Amniotic stem cell (primary cell): ENCODE measurements at places on chromosomes 4 and X.

DNA sequence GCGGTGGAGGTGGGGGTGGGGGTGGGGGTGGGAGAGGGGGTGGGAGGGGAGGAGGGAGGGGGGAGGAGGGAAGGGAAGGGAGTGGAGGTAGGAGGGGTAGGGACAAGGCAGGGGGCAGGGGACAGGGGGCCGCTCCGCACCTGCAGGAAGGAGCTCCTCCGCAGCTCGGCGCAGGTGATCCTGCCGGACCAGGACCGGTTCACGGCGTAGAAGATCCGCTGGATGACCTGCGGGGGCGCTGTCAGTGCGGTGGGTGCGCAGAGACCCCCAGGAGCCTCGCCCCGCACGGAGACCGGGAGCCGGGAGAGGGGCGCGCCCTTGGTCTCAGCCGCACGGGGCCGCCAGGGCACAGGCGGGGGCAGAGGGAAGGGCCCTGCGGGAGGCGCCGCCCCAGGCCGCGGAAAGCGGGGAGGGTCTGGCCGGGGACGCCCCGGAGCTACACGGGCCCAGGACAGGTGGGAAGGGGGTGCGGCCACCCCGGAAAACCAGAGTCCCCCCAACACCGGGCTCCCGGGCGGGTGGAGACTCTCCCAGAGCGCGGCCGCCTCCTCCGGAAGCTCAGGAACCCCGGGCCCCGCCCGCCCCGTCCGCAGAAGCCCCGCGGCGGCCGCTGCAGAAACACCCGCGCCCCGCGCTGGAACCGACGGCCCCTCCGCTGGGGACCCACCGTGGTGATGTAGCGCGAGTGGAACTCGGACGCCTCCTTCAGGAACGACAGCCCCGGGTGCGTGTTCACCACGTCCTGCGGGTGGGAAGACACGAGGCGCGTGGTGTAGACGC, 27.6 kb upstream of the GTPBP6 start:
- no peak for DNase-seq

GRCh38 chrX:310621-311155, 7.9 kb downstream of the GTPBP6 start:
- no peak for DNase-seq

- DNase-seq: no peak
These were observed 218.7 kb downstream of the CBR4 start for GRCh38 chr4:168791376-168791775.

GRCh38 chr4:113971706-113972360, 7.6 kb downstream of the ARSJ start:
- DNase-seq: no peak

DNA sequence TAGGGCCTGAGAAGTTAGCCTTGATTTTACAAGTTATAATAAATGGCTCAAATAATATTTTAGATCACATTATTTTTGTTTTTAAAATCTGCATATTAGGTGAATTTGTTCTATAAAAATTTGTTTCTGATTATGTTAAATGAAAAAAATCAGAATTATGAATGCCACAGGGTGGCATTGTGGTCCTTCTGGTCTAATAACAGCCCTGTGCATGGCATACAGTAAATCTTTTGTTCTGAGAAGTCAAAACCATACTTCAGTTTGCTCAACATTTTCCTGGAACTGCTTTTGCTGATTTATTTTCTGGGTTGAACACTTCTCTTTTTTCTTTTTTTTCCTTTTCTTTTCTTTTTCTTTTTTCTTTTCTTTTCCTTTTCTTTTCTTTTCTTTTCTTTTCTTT, 101.0 kb upstream of the UBQLN2 start:
- no peak for DNase-seq

DNA sequence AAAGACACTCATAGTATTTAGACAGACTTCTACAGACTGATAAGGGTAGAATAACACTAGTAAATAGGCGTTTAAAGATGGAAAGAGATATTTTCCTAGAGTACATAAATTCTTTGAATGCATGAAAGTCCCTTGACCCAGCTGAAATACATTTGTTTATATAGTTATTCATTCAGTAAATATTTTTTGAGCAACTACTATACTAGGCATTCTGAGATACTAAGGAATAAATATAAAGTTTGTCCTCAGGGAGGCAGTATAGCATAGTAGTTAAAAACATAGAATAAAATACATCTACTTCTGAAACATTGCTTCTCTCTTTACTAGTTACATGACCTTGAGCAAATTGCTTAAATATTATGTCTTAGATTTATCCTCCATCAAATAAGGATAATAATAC, 27.4 kb downstream of the HMGN5 start:
- DNase-seq: peak; percentile 5

- DNase-seq: no peak
These were observed 49.6 kb downstream of the KLF8 start for GRCh38 chrX:56281789-56282188.

DNA sequence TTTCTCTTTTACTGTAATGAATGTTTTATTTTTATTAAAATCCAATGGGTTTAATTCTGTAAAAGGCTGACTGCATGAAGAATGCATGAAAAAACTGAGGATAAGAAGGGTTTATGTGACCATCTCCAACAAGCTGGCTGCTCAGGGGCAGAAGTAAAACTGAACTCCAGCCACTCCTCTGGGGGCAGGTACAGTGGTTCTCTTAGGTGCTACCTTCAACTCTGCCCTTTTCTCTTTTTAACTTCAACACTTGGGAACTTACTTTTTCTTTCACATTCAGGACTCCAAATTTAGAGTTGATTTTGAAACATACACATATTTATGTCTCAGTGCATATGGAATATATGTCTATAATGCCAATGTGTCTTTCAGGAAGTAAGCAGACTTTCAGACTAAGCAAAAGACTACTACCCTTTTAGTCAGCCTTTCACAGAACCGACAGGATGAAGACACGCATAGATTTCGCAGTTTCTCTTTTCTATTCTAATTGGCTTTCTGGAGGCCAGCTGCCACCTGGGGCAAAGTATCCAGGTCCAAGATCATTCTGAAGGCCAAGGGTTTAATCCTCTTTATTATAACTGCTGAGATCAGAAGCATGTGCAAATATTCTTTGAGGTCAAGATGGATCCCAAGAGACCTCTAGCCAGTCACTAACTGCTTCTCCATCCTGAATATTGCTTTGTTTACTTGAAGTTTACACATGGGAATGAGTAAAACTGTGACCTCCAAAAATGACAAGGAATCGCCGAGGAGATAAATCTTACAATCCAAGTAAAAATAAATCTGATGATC, 30.7 kb downstream of the HS3ST1 start:
- no peak for DNase-seq

GRCh38 chr4:56640621-56641493, 40.2 kb downstream of the HOPX start:
- no peak for DNase-seq

DNA sequence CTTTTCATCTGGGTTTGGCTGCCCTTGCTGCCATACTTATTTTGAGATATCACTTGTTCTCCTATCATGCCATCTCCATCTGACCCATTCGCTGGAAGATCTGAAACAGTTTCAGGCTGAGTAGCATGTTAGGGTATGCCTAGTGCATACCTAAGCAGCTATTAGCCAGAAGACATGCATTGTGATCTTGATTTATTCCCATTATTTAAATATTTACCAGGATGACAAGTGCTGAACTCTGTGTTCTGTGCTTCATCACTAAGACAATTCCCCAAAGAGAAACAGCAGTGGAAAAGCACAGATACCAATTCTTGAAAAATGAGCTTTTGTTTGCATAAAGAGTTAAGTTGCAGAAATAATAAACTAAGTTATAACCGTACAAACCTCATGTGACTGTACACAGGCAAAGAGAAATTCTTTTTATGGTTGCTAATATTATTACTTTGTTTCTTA, 271.0 kb upstream of the ARSJ start:
- no peak for DNase-seq

DNA sequence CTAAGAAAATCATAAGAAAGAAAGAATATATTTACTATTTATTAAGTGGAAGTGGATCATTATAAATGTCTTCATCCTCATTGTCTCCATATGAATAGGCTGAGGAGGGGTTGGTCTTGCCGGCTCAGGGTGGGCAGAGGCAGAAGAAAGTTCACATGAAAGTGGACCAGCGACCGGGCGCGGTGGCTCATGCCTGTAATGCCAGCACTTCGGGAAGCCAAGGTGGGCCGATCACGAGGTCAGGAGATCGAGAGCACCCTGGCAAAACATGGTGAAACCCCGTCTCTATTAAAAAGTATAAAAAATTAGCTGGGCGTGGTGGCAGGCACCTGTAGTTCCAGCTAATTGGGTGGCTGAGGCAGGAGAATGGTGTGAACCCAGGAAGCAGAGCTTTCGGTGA, 1145.4 kb downstream of the STIM2 start:
- no peak for DNase-seq

- peak; percentile 57 for DNase-seq
These were observed 54.0 kb downstream of the JADE1 start for GRCh38 chr4:128863312-128864075.

DNA sequence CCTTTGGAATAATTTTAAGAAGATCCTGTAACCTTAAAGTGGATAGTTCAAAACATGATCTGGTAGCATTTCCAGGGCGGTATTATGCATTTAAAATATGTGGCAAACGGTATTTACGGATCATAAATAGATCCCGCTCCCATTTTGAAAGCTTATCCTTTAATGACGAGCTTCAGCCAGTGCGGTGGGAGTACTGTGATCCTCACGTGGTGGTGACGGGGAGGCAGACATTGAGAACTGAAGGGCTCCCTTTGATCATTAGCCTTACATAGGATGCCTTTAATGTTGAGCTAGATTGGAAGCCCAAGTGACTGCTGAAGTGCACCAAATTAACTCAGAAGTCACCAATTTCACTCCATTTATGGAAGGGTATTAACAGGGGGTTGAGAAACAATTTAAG, 56.9 kb downstream of the KIT start:
- DNase-seq: no peak

- no peak for DNase-seq
These were observed 621.6 kb downstream of the PCDH7 start for GRCh38 chr4:31341601-31342359.

DNA sequence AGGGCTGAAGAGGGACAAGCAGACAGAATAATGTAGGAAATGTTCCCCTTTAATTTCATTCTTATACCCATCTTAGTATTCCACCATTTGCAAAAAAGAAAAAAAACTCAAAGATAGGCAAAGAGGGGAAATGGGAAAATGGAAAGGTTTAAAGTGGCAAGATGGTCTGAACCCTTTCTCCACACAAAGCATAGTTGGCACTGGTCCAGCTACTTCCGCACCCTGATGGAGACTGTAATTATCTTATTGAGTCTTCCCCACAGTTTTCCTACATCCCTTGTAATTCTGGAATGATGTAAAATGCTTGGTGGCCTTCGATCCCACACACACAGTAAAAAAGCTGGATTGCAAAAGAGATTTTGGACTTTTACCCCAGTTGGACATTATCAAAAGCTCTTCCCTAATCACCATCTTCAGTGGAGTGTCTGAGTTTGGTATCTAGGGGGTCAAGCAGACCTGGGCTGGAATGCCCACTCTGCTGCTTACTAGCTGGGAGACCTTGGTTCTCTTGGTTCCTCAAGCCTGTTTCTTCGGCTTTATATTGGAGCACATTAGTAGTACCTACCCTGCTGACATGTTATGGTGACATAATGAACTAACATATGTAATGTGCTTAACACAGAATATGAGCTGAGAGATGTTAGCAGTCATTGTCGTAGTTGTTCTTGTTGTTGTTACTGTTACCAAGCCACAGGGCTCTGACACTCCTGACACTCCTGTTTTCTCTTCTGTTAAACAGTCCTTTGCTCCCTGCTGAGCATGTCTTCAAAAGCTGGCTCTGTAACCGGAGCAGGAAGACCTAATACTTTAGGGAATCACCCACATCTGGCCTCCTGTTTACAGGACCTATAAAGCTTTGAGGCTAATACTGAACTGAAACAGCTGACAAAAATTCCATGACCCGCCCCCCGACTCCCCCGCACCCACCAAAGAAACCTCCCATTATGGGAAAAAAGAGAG, 4.7 kb downstream of the SRPX2 start:
- no peak for DNase-seq

- no peak for DNase-seq
These were observed 2.6 kb downstream of the PLP1 start for GRCh38 chrX:103779141-103779789.
